ENCODE measurements at places on chromosomes 1 and 21. TPM values are rescaled to one million over a fixed set of nuclear protein-coding genes. Genes with fewer than 3 reads are reported as not detected.
A peak's percentile ranks its signal among the peaks of the same experiment; 100 is the strongest.

DNA sequence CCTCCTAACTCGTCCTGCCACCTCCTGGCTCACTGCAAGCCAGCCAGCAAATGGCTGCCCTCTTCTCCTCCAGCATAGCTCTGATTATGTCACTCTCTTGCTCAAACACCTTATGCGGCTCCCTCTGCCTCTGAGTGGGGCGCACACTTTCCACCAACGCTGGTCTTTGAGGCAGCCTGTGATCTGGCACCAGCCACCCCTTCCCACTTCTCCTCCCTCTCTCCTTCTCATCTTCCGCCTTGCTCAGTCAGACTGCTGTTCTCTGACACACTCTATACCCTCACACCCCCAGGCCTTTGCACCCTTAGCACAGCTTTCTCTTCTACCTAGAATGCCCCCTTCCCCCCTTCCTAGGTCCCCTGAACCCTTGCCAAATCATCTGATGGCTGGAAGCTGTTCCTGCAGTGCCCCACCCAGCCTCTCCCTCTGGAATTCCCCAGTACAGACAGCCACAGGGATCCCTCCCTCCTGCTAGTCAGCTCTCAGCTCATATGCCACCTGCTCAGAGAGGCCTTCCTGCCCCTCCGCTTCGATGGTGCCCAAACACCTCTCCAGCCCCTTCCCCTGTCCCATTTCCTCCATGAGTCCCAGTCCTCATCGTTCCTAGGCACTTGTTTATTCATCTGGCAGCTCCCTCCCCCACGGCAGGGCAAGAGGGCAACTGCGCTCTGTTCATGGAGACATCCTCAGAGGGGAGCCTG lies 21.7 kb upstream of the PEF1 start:
- DNase-seq, result no peak

DNA sequence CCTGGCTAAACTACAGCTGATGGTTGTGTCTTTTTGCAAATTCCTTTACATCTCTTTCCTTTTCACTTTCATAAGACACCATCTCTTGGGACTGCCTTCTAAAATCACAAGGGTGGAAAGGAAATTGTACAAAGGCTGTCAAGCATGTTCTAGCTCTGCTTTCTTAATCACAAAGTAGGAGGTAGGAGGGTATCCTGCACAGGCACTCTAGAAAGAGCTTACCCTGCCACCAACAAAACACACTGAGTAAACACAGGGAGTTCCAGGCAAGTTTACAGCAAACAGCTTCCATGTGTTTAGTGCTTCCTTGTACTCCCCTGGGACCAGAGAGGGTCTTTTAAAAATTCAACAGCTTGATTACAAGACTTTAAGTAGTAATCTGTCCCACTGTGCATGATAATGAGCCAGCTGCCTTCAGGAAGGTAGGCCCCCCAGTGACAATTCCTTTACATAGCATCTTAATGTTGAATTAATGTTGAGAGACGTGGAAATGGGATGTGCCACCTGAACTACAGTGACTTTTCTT lies 2.4 kb downstream of the PLPP3 start:
- peak; percentile 54 for DNase-seq

GRCh38 chr1:172630868-172631267 lies 28.0 kb upstream of the FASLG start:
- DNase-seq, result no peak

DNA sequence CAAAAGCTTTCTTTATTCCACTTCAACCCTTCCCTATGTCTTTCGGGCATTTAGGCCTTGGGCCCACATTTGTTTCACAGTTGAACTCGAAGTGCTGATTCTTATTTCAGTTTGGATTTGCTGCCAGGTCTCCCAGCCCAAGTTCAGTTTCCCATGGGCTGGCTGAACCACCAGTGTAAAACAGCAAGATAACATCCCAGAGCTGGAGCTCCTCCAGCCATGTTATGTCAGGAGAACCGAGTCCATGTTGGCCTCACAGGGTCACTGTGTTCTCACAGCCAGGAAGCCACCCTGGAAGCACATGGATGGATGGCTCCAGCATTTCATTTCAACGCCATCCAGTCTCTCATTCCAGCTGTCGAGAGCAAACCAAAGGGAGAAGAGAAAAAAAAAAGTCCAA lies 45.2 kb upstream of the RXRG start:
- DNase-seq, result no peak

DNA sequence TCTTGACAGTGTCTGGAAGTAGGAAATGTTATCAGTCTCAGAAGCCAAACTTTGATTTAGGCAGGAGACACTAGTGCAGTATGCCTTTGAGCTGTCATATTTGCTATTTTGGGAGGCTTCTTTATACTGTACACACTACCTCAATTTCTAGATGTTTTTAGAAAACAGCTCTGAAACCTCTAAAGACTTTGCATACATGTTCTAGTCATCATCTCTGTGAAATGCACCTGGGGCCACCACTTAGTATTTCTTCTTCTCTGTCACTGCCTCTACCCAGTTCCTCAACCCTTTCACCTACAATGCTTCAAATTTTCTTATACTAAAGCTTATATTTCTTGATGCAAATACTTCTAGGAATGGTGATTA lies 29.1 kb upstream of the PLA2G4A start:
- no peak for DNase-seq

DNA sequence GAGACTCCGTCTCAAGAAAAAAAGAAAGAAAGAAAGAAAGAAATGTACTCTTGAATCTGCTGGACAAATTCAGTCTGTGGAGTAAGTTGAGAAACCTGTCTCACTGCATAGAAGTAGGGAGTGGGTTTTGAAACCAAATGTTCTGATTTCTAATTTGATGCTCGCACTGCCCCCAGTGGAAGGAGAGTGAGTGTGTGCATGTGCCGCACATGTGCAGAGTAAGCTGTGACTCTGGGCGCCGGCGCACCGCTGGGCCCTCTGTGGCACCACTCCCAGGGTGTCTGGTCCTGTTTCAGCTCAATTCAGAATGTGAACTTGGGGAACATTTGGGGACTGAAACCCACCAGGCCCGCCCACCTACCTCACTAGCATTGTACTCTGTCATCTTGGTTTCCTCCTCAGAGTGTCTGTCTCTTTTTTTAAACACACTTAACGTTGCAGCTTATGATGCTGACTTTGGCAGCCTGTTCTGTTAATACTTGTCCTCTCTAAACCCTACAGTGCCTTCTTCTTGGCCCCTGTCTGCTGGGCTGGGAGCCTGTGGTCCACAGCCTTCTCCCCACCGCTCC lies 104.6 kb downstream of the CACNA1E start:
- no peak for DNase-seq

- no peak for DNase-seq
Observed at GRCh38 chr1:157233131-157233530, 94.9 kb upstream of the ETV3 start.

DNA sequence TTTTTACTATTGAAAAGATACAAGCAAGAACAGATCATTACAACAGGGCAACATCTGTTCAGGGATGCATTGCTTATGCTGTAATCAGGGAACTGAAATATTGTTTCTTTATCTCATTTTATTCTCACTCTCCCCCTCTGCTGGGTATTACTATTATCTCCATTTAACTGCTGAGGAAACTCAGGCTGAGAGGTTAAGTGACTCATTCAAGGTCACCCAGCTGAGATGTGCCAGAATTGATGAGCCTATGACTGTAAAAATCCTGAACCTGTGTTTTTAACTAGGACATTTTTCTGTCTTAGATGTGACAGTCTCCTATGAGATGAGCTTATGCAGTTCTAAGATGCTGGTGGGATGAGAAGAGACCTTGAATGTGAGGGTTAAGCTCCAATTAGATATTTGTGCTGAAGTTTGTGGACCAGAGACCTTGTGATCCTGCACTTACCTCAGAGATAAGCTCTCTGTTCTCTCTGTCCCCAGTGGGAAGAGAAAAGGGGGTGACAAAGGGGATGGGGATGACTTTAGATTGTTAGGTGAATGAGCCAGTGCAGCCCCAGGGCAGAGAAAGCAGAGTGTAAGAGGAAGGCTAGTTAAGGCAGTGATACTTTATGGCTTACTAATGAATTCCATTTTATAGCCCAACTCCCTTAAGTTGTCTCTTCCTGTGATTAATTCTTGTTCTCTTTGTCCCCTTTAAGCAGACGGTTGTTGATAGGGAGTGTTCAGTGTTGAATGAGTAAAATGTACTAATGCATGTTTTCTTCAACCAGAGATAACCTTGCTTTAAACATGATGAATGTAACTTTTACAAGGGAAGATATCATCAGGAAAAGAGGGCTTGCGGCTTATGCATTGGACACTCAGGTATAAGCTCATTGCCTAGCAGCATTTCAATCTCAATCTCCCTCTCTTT lies 111.4 kb downstream of the HLX start:
- no peak for DNase-seq

DNA sequence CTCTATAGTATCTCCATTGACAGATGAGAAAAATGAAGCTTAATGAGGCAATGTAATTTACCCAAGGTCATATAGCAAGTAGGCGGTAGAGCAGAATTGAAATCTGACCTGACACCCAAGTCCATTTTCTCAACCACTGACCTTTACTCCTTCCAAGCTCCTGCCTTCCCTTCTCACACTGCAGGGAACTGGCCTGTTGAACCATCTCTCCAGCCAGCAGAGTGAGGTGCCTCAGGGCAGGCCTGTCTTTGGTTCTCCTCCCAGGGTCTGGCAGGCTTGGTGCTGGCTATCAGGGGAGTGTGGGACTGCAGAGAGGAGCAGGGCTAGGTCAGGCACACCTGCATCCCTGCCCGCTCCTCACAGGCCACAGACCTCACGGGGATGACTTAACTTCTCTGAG lies 126.8 kb downstream of the BEND5 start:
- no peak for DNase-seq

DNA sequence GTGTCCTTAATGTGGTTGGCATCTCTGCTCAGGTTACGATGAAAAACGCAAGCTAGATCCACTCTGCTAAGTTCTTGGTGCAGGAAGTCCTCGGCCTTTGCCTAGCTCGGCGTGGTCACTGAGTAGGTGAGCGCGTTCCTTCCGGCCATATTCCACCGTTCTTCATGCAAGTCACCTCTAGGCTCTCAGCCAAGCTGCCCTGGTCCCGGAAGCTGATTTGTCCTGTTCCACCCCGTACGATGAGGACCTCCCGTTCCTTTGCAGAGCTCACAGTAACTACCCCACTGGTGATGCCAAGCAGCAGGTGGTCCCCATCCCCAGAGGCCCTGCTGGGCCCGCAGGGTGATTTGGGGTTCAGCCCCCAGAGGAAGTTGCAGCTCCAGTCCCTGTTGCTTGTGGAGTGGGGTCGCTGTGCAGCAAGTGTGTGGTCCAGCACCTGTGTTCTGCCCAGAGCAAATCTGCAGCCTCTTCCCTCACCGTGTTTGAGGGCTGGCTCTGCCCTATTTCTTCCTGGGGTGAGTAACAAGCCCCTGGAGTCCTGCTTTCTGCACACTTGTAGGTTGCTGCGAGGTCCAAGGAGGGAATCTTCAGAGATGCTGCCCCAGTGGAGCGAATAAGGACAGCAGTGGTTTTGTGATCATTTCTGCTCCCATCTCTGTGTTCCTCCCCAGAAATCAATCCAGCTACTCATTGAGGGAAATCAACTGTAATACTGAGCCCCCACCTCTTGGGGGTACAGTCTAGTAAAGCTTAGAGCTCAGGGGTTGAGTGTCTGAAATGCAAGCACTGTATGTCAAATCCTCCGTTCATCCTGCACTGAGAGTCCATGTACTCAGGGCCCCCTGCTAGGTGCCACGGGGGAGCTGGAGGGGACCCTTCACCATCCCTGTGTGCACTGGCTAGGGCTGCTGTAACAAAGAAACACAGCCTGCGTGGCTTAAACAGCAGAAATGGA lies 2.3 kb downstream of the UMODL1 start:
- DNase-seq, result no peak

- no peak for DNase-seq
Observed at GRCh38 chr1:21114431-21114830, 62.3 kb downstream of the EIF4G3 start.

- no peak for DNase-seq
Observed at GRCh38 chr1:29462096-29462495, 225.8 kb downstream of the PTPRU start.

DNA sequence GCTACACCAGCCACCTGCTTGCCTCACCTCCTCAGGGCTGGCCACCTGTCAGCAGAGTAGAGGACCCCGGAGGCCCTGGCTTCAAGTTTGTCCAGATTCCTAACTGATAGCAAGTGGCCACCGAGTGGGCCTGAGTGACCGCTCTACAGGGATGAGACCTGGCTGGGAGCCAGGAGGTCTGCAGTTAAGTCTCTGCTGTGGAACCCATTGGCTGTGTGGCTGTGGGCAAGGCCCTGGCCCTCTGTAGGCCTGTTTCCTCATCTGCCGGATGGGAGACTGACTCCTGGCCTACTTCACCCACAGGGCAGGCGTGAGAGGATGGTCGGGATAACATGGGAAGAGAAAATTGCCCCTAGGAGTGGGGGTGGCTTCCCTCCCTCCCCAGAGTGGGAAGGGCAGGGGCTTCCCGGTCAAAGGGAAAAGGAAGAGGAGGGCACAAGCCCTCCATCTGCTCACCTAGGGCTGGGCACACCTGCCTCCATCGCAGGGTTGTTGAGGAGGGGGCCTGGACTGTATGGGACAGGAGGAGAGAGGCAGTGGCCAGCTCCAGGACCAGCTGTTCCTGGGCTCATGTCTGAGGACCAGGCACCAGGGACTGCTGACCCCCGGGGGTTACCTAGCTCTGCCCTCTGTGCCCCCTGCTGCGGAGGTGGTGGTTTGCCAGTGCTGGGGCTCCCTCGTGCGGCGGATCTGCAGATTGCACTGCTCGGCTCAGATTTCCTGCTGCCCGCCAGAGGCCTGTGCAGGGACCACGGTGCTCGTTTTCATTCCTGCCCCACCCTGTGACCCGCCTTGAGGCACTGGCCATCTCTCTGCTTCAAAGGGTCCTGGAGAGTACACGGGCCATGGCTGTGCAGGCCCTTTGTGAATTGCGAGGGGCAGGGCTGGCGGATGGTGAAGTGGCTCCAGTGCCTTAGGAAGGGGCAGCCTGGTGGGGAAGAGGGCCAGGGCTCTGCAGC lies 9.1 kb upstream of the MTFR1L start:
- DNase-seq, result peak; percentile 60

DNA sequence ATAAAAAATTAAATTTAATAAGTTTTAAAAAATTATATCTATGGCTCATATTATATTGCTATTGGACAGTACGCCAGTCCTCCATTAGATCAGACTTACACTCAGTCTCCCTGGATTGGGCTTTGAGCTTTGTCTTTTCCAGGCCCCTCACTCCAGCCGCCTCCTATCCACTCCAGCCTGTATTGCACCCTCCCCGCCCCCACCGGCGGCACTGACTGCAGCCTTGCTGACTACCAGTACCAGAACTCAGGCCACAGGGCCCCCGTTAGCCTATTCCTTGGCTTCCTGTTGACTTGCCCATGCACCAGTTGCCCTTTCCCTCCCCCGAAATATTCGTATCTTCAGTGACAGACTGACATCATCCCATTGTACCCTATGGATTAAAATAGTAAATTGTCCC lies 127.9 kb downstream of the CSMD2 start:
- no peak for DNase-seq

CBR3 gene
- polyA plus RNA-seq, result 2.1 TPM

SNIP1 gene
- 10.5 TPM for polyA plus RNA-seq

SHE gene
- polyA plus RNA-seq, result 9.9 TPM

SLC35F3 gene
- polyA plus RNA-seq, result 0.58 TPM

LRRC53 gene
- not detected for polyA plus RNA-seq

SPRR5 gene
- polyA plus RNA-seq, result not detected

OSCP1 gene
- polyA plus RNA-seq, result 5.4 TPM

TP73 gene
- 2.1 TPM for polyA plus RNA-seq

DPT gene
- 70.2 TPM for polyA plus RNA-seq

NPPA gene
- polyA plus RNA-seq, result 1.8 TPM

MPZ gene
- polyA plus RNA-seq, result 12.0 TPM
